Activated CD8-positive, alpha-beta memory T cell treated with anti-CD3 and anti-CD28 coated beads for 48 hours (primary cell): ENCODE measurements at places on chromosomes 7 and 10.

- no peak for DNase-seq
These were observed 228.1 kb downstream of the BAMBI start for GRCh38 chr10:28905371-28905770.

GRCh38 chr7:80347173-80347572 is 164.7 kb downstream of the GNAT3 start:
- DNase-seq: no peak

- no peak for DNase-seq
These were observed 35.0 kb upstream of the CPXM2 start for GRCh38 chr10:123926401-123927264.

DNA sequence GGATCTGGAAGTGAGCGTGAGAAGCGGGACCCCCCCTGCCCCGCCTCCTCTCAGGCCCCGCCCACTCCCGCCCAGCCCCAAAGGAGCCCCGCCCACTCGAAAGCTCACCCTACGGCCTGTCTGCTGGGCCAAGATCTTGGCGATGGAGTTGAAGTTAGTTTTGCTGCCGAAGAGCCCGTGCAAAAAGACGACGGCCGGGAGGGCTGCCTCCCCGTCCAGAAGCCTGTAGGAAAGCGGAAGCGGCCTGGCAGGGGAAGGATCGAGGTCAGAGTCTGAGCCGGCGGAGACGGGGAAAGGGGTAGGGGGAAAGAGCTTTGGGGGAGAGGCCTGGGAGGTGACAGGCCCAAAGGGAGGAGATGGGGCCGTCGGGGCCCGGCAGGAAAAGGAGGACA is 386 bp downstream of the ABHD11 start:
- DNase-seq: peak; percentile 62

- DNase-seq: no peak
These were observed 91.8 kb downstream of the ARHGAP12 start for GRCh38 chr10:31836569-31837406.

DNA sequence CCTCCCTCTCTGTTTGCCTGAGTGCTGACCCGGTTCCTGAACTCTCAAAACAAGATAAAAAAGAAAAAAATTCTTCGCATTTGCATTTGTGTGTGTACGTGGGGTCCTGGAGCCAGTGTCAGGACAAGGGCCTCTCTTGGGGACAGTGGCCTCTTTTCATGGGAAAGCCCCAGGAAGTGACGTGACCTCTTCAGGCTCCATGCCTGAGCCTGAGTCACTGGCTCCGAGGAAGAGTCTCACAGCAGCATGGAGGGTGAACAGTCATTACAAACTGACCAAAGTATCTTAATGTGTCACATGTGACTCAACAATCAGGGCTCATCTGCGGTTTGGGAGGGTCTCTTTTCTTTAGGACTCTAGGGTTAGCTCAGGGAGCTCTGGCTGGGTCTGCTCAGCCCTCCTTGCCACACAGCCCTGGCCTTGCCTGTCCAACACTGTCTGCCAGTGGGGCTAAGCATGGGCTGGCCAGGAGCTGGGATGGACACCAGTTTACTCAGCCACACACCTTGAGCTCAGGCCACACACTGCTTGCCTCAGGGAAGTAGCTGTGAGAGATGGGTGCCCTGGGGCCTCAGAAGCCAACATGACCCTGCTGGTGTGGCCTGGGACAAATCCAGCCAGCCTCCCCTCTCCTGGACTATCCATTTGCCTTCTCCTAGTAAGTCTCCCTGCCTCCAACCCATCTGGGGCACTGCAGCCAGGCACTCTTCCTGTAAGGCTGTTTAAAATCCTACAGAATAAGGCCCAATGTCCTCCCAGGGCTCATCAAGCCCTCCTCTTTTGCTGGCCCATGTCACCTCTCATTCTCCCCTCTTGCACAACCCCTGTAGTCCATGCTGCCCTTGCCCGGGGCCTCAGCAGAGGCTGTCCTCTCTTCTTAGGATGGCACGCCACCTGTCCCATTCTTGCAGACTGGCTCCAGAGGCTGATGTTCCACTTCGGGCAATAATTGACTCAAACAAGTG is 10.5 kb downstream of the TMEM273 start:
- DNase-seq: peak; percentile 50

GRCh38 chr7:44107961-44108767 is 4.0 kb downstream of the AEBP1 start:
- no peak for DNase-seq

- DNase-seq: no peak
These were observed 48.9 kb downstream of the LRGUK start for GRCh38 chr7:134176037-134176350.

DNA sequence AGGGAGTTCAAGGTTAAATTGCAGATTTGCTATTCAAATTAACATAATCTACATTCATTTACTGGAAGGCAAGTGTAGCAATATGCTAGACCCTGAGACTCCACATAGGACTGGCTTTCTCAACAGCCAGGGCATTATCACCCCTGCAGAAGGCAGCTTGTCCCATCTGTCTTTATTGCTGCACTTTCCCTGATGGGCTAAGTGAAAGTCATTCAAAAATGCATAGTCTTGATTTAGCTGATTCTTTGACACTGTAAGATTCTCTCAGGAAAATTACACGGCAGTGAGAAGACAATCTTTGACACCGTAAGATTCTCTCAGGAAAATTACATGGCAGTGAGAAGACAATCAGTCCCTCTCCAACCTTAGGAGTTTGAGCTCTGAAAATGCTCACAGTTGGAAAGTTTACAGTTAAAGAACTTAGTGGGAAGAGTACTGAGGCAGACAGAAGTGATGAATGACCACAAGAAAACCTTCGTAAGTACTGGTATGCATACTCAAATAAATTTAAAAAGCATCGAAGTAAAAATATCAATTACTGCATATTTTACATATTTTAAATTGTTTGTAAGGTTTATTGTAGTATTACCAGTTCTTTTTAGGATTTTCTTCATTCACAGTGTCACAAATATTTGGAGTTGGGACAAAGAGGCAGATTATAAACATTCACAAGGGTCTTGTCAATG is 88.9 kb downstream of the RAPGEF5 start:
- DNase-seq: no peak

DNA sequence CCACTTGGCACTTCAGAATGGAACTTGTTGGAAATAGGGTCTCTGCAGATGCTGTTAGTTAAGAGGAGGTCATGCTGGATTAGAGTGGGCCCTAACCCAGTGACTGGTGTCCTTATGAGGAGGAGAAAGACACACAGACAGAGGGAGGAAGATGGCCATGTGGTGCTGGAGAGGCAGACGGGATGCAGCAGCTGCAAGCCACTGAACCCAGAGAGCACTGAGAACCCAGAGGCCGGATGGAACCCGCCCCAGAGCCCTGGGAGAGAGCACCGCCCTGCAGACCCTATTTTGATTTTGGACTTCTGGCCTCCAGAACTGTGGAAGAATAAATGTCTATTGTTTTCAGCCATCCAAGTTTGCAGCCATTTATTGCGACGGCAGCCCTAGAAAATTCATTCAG is 58.0 kb upstream of the EBF3 start:
- DNase-seq: no peak

DNA sequence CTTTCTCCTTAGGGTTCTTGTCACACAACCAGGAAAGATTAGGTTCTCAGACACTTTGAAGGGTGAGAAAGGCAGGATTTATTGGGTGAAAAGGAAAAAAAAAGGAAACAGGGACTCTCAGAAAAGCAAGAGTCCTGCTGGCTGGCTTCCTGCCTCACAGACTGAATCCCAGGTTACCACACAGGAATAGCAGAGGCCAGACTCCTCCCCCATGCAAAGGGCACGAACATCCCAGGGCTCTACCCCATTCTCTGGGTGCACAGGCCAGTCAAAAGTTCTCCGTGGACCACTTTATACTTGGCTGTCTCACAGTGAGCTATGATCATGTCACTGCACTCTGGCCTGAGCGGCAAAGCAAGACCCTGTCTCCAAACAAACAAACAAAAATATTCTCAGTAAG is 42.6 kb downstream of the HOXA1 start:
- no peak for DNase-seq

DNA sequence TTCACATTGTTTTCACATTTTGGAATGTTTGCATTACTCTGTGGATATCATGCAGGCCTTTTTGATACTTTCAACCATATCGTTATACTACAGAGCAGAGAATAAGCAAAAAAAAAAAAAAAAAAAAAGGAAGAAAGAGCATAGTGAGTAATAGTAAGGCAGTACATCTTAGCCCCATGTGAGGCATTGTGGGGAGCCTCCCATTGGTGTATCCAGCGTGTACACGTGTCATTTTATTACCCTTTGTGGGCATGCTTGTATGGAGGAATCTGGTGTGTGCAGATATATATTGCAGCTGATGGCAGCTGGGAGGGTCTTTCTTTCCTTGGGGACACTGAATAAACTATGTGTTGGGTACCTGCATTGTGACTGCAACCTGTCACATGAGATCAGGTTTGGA is 19.6 kb downstream of the R3HCC1L start:
- DNase-seq: no peak

GRCh38 chr7:101018271-101019167 is 1.4 kb upstream of the MUC17 start:
- DNase-seq: no peak

GRCh38 chr10:103547391-103547946 is 54.0 kb downstream of the NEURL1 start:
- no peak for DNase-seq

GRCh38 chr7:116521046-116521664 is 3.7 kb upstream of the CAV1 start:
- DNase-seq: no peak

GRCh38 chr7:102211590-102212550 is 74.8 kb upstream of the SH2B2 start:
- DNase-seq: no peak

GRCh38 chr7:71633551-71634008 is 501.6 kb downstream of the GALNT17 start:
- DNase-seq: no peak

- DNase-seq: no peak
These were observed 19.0 kb downstream of the SH2B2 start for GRCh38 chr7:102305414-102306268.

DNA sequence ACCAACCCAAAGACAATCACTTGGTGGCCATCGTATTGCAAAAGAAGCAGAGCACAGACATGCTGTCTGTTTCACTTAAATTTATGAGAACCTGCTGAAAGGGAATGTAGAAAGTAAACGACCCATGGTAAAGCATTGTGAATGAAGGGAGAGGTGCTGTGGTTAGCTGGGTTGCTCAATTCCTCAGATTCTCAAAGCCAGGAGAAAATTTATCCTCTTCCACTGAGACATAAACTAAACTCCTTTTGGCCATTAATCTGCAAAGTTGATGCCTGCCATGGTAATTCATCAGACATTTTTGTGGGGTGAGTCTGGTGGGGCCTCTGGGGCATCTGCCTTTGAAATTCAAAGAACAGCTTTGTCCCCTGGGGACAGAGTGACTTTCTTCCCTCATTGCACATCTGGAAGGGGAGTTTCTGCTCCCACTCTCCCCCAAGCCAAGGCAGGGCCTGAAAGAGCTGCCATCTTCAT is 951.0 kb downstream of the LRMDA start:
- no peak for DNase-seq

DNA sequence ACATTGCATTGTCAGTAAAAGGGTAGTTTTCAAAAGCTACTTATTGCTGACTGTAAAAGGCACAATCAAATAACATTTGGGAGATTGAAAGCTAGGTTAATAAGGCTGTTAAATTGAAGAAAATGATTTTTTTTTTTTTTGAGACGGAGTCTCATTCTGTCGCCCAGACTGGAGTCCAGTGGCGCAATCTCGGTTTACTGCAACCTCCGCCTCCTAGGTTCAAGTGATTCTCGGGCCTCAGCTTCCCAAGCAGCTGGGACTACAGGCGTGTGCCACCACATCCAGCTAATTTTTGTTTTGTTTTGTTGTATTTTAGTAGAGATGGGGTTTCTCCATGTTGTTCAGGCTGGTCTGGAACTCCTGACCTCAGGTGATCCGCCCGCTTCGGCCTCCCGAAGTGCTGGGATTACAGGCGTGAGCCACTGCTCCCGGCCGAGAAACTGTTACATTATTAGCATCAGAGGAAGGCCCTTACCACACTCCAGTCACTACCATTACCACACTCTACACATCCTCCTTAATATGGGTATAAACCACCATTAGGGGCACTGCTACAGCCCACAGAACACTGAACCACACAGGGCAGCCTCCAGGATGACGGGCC is 1.0 kb downstream of the CYP51A1 start:
- DNase-seq: no peak

DNA sequence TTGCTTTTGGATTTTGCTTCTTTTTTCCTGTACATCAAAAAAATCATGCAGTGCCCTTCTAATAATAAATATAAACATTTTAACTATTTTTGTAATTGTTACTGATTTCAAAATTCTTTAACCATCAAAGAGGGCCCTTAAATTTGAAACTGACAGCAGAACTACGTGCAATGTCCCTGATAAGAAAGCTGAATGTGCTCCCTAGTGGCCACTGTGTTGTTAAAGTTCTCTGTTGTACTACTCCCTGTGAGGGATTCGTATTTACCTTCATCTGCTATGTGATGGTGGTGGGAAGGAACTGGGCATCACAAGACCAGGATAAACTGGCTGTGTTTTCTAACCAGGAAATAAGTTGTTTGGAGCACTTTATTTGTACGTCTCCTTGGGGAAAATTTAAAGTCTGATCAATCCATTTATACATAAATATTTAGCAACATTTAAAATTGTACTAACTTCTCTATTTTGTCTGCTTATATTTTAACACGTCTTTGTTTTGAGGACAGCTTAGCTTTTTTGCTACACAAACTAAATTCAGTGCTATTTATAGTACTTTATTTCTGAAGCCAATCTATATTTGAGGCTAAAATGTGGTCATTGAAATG is 322.4 kb downstream of the HGF start:
- no peak for DNase-seq

DNA sequence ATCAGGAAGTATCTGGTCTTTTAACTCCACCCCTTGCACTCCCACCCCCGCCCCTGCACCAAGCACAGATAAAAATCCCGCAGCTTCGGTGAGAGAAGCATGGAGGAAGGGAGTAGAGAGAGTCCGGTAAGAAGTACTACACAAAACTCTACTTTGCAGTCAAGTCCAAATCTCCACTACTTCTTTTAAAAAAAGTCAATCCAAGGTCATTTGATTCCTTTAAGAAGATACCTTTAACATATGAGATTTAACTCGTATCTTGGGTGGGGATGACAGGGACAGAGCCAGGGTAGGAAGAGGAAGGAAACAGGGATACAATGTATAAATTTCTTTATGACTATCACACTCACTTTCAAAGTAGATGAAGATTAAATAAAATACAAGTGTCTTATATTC is 132.1 kb downstream of the NRBF2 start:
- DNase-seq: no peak

DNA sequence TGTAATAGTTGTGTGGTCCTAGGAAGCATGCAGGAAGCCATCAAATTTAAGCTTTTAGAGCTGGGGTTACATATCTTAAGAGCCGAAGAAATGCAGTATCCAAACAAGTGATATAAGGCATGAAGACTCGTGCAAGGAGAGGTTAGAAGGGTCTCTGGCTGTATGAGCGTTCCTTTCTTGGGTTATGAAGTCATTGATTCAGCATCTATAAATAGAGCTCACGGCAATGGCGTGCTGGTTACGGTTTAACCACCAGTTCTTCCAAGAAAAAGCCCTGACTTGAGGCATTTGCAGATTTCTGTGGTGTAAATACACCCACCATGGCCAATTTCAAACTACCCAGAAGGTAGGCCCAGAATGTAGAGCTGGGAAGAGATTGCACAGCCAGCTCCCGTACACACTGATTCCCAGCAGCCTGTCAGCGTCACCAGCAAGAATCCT is 72.0 kb upstream of the KAT6B start:
- DNase-seq: no peak
